ENCODE measurements at places on chromosomes 16 and 17.
A peak's percentile ranks its signal among the peaks of the same experiment; 100 is the strongest.

GRCh38 chr17:80177986-80178595, 8.3 kb downstream of the CARD14 start:
- DNase-seq: no peak

- no peak for DNase-seq
Measured at GRCh38 chr17:49928837-49929475, 40.0 kb upstream of the DLX4 start.

- DNase-seq: no peak
Measured at GRCh38 chr17:15494821-15495220, 27.4 kb upstream of the CDRT4 start.

DNA sequence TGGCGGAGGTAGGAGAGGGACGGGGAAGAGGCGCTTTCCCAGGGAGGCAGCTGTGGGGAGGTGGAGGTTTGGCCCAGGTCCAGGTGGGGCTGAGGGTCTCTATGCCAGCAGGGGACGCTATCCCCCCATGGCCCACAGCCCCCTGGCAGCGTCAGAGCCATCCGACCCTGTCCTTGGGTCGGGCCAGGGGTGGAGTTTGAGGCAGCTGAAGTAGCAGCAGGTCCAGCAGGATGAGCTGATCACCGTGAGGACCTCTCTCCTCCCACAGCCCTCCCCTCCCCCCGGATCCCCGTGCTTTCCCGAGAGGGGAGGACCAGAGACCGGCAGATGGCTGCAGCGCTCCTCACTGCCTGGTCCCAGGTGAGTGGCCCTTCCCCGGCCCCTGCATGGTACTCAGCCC, 3.2 kb downstream of the ZNF205 start:
- DNase-seq: no peak

- DNase-seq: no peak
Measured at GRCh38 chr17:38798614-38799500, 499 bp downstream of the PIP4K2B start.

DNA sequence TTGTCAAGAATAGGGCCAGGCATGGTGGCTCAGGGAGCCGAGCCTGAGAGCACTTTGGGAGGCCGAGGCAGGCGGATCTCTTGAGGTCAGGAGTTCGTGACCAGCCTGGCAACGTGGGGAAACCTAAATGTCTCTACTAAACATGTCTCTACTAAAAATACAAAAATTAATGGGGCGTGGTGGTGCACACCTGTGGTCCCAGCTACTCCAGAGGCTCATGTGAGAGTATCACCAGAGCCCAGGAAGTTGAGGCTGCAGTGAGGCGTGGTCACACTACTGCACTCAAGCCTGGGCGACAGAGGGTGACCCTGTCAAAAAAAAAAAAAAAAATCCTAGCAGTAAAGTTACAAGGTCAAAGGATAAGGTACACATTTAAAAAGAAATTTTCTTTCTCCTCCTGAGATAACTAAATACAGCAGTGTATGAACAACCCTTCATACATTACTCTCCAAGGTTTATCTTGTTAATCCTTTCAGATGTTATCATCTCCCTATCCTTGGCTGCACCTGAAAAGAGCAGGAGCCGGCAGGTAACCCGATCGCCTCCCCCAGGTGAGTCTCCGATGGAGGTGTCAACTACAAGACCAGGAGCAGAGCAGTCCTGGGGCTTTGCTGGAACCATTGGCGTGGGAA, 122.3 kb downstream of the GOSR1 start:
- DNase-seq: no peak

DNA sequence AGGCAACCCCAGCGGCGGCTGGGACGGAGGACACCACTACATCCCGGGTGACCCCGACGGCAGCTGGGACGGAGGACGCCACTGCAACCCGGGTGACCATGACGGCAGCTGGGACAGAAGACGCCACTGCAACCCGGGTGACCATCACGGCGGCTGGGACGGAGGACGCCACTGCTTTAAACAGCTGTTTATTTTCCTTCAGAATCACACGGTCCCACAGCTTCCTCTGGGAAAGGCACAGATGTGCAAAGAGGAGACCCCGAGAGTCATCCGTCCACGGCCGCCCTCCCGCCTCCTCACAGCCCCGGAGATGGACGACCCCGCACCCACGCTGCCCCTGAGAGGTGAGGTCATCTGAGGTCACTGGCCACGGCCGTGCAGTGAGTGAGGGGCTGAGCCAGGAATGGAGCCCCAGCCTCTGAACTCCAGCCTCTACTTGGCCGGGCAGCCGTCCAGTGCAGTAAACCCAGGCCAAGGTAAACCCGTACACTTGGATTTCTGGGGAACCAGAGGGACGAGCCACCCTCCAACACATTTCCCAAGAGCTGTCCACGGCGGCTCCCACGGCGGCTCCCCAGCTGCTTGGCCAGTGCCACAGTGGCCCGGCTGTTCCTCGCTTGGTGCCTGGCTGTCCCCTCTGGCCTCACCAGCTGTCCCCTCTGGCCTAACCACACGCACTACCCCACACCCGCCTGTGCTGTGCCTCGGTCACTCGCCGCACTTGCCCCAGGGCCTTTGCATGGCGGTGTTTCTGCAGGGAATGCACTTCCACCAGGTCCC, 43.2 kb upstream of the PABPN1L start:
- DNase-seq: no peak

DNA sequence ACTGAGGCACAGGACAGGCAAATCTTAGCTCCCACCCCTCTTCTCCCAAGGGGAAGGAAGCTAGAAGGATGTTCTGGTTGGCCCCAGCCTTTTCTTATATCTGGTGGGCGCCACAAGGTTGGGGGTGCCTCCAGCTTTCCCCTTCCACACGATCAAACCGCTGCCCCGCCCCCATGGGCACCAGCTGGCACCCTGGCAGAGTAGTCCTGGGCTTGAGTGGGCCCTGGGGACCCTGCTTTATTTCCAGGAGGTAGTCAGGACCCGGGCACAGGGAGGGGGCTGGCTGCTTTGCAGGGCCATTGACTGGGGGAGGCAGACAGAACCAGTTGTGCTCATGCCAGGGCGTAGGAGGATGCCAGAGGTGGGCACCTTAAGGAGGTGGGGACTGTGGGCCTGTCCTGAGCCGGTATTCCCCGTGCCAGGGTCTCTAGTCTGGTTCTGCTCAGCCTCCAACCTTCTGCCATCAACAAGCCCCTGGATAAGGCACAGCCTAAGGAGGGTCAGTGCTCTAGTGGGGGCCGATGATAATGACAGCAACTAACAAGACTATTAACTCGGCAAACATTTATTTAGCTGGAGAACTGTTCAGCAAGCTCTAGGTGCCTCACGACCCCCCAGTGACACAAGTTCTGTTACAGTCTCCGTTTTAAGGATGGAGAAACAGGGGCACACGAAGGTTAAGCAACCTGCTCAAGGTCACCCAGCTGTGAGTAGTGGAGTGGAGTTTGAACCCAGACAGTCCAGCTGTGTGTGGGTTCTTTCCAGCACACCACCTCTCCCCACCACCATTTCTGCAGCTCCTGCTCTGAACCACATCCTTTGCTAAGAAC, 7.6 kb upstream of the PPP1R1B start:
- DNase-seq: no peak

DNA sequence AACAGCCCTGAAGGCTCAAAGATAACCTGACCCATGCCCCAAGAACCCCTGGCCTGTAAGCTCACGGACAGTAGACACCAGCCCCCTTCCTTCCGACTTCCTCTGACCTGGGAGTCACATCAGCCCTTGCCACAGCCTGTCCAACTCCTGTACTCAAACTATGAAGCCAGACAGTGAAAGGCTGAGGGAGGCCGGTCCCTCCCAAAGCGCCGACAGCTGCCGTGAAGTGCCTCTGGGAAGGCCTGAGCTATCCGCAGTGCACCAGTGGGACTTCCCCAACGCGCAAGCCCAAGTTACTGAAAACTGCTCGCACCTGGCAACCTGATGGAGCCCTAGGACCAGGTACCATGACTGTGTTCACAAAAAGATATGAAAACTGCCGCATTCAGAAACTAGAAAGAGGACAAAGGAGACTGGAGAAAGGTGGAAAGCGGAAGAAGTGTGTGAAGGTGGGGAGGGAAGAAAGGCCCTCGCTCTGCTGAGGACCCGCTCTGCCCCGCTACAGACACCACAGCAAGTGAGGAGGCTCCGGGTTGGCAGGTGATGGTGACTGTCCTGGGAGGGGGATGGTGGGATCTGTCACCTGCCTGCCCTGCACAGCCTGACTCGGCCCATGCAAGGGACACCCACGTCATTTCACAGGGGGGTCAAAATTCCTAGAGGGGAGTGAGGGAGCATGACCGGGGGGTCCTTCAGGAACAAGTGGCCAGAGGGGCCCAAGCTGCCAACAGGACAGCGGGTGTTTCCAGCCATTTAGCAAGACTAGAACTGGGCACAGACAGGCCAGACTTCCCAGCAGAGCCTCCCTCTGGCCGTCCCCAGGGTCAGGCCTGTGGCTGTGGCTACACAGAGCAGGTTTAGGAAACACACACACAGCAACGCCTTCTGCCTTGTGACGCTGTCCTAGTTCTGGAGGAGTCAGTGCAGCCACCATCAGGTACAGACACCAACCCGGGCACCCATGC, 13.1 kb upstream of the TRAP1 start:
- DNase-seq: no peak

DNA sequence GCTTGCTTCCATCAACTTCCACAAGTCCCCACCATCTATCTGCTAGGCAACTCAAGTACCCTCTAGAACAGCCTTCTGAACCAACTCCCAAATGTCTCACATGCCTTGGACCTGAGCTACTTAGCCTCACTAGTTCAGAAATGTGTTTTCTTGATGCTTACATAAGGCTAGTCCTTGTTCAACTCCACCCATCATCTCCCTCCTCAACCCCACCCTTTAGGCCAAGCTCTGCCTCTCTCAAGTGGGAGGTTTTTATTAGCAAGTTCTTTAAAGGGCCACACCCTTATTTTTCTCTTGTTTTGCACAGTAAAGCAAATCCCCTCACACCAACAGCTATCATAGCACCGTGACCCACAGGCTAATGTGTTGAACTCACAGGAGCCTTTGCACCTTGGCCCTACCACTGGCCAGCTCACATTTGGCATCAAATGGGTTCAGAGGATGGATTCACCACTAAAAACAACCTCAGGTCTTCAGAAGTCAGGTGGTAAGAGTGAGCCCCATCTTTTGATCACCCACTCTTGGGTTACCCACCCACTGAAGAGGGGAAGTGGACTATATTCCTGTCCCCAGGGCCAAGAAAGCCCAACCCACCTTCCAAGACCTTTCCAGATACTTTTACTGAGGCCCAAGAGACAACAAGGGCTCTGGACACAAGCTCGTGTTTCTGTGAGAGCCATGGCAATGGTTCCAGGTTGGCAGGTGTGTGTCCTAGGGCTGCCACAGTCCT, 12.2 kb downstream of the PIK3R5 start:
- no peak for DNase-seq

GRCh38 chr17:42685831-42686230, 3.5 kb downstream of the CNTNAP1 start:
- no peak for DNase-seq

DNA sequence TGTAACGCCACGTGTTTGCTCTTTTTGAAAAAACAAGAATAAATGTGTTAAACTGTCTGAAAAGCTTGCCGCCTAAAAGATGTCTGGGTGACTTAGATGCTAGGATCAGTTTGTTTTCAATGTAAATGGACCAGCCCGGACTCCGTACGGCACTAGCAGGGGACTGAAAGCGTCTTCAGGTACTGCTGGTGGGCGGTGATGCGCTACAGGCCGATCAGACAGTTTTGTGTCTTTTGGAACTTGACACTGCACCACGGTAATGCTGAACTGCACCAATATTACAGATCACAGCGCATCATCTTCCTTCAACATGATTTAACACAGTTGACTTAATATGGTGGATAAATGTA, 727 bp upstream of the MBTPS1 start:
- DNase-seq: no peak

GRCh38 chr17:69431835-69432234, 17.3 kb downstream of the MAP2K6 start:
- no peak for DNase-seq

DNA sequence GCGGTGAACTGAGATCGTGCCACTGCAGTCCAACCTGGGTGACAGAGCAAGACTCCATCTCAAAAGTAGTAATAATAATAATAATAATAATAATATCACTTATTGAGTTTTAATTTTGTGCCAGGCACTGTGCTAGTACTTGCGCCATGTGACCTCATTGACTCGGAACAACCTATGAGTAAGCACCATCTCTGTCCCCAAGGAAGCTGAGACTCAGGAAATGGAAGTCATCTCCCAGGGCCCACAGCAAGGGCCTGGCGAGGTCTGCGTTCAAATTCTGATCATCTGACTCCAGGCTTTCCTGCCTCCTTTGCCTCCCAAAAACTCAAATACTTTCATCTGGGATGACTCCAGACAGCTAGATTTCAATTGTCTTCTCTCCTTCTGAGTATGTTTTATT, 162.9 kb downstream of the SEC14L1 start:
- no peak for DNase-seq

DNA sequence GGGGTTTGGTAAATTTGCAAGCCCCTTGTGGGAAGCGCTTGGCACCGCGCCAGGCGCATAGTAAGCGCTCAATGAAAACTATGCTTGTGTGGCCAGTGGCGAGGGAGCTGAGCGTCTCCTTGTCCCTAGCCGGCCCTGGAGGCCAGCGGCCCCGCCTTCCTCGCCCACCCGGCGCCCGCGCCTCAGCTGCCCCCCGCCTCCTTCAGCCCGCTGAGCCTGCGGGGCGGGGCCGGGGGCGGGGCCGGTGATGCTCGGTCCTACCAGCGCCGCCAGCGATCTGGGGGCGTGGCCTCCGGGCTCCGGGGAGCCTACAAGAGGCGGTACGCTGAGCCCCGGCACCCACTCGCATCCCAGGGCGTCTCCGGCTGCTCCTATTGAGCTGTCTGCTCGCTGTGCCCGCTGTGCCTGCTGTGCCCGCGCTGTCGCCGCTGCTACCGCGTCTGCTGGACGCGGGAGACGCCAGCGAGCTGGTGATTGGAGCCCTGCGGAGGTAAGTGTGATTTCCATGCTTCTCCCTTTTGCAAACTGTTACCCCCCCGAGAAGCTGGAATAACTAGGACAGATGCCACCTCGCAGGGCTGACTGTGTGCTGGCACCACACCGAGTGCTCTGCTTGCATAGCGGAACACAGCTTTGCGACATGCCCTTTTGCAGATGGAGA, at the start of gene CRISPLD2:
Gene CRISPLD2, plus strand, starts transcription at position 342 of the 661 bp plus-strand sequence. CDS start 18,511 bp downstream, outside the sequence.
- DNase-seq: peak; percentile 82

DNA sequence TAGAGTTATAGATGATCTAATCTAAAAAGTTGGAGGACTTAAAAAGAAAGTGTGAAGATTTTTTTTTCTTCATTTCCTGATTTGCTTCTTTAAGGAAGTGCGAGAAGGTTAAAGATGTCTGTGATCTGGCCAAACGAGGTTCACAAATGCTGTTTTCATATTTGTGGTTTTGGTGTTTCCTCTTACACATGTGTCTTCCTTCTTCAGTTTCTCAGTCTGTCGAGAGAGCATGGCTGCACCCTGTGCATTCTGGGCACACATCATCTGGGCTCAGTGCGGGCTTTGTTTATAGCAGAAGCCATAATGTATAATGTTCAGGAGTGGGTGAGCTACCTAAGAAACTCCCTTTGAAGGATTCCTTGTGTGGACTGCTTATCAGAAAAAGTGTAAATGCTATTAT, 260.4 kb upstream of the TBX2 start:
- DNase-seq: no peak

Measured in GOT3 (cell line).